ENCODE measurements at places on chromosomes 12 and 14.
A peak's percentile ranks its signal among the peaks of the same experiment; 100 is the strongest.

DNA sequence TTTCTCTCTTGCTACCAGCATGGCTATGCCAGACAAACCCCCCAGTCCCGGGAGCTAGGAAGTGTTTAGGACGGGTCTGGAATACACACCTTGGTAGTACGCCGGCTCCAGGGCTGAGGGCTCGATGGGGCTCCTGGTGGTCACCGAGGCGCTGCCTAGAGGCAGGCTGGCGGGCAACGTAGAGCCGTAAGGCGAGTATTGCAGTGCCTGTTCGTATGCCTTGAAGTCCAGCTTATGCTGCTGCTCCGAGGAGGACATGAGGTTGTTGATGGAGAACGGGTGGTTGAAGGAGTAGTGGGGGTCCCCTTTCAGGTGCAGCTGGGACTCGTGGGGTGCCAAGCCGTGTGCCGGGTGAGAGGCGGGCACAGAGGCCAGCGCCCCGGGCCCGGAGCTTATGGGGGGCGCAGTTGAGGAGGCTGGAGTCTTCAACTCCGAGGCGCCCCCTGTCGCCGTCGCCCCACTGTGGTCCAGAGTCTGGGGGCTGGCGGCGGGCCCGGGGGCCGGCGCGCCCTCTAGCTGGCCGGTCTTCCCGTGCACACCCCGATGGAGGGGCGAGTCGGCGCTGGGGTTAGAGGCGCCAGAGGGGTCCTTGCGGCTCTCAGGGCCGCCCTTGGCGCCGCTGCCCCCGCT lies 3.6 kb downstream of the FOXA1 start:
- no peak for DNase-seq

DNA sequence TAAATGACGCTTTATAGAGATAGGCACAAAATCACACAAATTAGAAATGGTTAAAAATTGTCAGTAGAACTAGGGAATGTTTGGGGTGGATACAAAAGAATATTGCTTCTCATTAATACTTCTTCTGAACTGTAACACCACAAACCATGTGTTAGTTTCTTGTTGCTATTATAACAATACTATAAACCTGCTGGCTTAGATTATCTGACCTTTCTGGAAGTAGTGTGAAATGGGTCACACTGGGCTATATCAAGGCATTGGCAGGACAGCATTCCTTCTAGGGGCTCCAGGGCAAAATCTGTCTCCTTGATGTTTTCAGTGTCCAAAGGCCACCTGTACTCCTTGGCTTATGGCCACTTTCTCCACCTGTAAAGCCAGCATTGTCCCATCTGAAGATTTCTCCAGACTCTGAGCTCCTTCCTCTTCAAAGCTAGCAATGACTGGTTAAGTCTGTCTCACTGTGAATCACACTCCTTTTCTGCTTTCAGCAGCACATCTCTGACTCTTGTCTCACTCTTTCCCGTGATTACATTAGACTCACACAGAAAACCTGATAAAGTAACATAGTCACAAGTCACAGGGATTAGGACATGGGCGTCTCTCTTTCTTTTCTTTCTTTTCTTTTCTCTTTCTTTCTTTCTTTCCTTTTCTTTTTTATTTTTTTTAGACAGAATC lies 86.3 kb downstream of the SLC15A4 start:
- no peak for DNase-seq

DNA sequence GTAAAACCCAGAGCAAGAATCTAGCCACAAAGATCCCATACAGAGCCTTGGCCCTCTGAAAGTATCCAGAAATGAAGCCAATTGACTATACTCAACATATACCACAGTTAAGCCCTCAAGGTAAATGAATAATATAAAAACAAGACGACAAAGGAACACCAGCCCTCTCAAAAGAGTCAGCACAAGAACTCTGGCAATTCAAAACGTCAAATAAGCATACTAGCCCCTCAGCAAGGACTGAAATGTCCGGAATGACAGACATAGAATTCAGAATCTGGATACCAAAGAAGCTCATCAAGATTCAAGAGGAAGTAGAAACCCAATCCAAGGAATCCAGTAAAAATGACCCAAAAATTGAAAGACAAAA lies 49.9 kb downstream of the GTF2A1 start:
- no peak for DNase-seq

DNA sequence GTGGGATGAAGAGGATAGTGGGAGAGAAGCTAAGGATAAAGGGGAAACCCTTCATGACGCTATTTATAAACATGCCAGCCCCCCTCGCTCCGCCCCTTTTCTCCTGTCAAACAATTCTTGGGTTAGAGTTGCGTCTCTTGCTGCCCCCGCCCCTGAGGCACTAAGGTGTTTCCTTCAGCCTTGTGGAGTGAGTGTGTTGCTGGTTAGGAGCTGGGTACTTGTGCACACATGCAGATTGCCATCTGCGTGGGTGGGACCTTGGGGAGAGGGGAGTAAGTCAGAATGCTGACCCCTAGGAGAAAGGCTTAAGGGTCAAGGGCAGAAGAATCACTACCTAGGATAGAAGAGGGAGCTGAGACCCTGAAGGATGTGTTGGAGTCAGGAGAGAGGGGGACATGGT lies 5.4 kb downstream of the FOXJ2 start:
- no peak for DNase-seq

DNA sequence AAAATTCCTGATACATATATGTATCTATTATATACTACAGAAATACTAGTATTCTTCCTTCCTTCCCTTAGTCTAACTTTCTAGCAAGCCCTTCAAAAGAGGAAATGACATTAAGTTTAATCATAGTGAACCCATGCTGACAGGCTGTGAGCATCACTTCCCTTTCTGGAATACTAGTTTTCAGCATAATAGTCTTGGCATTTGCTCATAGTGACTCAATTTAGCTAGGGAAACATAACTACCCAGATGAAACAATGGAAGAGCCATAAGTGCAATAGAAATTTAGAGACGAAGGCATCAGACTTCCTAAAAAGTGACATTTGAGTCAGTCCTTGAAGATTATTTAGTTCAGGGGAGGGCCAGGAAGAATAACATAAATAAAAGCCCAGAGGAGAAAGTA lies 184.5 kb upstream of the CRY1 start:
- no peak for DNase-seq

- no peak for DNase-seq
These were observed 6.0 kb downstream of the TBK1 start for GRCh38 chr12:64457923-64458322.

DNA sequence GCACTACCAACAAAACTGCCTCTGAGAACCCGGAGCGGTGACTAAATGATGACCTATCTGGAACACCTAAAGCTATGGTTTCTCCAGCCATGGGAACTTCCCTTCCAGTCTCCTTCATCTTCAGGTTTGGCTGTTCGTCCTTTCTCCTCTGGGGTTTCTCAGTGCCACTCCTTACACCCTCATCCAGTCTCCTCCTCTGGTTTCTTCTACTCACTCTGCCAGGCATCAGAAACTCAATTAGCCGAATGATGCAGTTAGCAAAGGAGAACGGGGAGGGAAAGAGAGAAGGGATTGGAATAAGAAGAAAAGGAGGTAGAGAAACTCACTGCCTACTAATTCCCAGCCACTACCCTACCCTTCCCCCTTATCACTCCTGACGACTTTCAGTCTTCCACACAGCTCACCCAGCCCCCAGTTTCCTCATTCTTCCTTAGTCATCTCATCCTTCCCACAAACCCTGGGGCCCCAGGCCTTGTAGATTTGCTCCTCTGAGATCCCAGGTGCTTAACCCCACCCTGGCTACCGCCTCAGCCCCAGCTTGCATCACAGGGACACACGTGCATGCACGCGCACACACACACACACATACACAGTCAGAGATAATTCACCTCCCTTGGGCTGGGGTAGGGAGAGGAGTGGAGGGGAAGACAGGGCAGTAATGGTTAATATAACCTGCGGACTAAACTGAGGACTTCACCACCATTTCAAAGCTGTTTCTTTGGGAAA lies 13.0 kb downstream of the FGD6 start:
- DNase-seq: no peak

- no peak for DNase-seq
These were observed 6.6 kb downstream of the LHX5 start for GRCh38 chr12:113464852-113465719.

DNA sequence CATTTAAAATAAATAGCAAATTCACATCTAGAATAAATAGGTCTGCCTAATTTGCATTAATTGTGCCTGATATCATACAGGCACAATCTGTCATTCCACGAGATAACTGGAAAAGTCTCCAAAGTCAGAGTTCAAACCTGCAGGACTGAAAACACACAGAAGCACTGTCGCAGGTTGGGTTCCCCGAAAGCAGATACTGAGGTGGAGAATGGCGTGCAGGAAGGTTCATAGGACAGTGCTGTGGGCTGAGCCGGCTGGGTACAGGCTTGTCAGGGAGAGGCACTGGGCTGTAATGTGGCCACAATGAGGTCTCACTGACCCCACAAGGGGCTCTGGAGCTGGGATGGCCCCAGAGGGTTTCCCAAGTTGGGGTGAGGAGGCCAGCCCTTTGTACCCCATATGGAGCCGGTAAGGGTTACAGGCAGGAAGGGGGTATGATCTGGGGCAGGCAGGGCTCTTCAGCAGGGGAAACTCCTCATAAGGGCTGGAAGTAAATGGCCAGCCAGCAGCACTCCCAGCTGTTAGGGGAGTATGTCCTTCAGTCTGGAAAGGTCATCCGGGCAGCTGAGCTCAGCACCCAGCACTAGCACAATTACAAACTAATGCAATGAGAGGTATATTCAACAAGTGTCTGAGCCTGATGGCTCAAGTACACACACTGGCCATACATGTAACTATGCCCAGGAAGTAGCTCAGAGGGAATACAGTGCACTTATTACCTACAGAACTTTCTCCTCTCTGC lies 68.5 kb downstream of the NT5DC3 start:
- no peak for DNase-seq

GRCh38 chr14:98607341-98607910 lies 664.6 kb downstream of the BCL11B start:
- DNase-seq: no peak

DNA sequence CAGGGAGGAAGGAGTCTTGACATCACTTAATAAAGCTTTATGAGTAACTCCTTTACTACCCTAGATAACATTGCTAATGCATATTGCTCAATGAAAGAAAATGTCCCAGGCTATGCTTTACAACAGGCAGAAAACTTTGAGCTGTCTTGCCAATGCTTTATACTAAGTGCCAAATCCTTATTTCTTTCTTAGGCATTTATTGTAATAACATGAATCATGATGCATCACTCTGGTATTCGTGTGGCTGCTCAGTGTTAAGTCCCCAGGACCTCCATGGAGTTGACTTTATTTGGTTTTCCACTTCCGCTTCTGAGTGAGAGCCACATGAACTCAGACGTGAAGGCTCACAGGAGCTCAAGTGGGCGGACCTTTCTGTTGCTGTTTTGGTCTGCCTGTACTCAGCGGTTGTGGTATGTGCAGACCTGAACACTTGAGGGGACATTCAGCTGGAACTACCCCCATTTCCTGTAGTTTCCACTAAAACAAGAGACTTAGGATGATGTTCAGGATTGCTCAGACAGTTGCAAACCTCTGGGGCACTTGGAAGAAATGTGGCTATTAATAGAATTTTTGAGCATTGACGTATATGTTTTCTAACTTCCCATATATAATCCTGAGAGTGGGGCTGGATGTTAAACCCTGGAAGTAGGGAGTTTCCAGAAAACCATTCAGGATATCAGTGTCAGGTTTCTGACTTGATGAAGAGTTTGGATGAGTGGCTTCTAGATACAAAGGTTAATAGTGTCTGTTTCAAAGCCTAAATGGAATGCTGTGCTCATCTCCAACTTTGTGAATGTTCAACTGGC lies 258.6 kb downstream of the MSRB3 start:
- DNase-seq: no peak

GRCh38 chr12:66118240-66118891 lies 12.2 kb downstream of the LLPH start:
- DNase-seq: no peak

GRCh38 chr12:3491938-3492792 lies 1.2 kb downstream of the PRMT8 start:
- DNase-seq: no peak

DNA sequence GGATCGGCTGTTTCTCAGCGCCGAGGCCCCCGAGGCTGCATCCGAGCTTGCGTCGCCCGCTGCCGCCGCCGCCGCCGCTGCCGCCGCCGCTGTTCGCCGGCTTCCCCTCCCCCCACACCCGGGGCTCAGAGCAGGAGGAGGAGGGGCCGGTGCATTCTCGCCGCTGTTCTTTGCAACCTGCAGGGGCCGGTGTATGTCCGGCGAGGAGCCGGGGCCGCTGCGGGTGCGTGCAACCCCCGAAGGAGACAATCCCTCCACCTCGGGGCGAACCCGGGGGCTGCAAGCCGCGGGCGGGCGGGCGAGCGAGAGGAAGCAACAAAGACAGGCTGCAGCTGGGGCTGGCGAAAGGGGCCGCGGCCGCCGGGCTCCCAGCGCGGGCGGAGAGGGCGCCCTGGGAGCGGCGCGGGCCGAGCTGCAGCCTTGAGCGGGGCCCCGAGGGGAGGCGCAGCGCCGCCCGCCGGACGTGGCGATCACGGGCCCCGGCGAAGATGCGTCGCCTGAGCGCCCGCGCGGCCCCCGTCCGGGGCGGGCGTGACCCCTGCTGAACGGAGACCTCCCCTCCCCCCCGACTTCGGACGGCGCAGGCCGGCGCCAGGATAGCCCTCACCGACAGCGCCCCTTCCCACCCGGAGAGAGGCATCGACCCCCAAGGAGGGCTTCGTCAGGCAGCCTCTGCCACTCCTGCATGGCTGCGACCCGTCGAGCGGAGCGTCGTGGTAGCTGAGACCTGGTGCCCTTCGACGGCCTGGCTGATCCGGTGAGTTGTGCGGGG lies 702 bp downstream of the FAM222A start:
- peak; percentile 71 for DNase-seq

DNA sequence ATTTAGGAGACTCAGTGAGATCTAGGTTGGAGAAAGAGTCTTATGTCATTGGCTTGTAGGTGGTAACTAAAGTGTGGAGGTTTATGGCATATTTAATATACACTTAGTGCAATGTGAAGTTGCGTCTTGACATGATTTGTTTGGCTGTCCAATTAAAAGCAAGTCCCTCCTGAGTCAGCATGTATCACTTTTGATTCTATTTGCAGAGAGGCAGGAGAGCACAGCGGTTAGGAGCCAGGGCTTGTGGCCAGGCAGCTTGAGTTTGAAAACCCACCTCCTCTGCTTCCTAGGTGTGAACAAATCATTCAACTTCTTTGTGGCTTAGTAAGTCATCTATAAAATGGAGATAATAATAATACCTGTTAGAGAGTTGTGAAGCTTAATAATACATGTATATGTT lies 68.5 kb upstream of the OTX2 start:
- no peak for DNase-seq

DNA sequence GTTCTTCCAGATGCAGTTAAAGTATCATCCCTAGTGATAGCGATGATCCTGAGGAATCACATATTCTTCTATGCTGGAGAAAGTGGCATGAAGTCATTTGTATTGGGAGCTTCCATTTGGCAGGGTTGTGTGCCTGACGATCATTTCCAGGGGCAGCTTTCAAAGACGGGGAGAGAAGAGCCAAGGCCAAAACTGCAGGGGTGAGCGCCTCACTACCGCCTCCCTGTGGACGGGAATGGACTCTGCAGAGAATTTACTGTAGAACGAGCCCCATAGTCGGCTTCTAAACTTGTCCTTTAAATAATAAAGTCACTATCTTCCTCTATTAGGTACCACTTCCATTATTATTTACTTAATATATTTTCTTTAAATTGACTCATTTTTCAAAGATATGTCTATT lies 555.9 kb upstream of the TMEM132C start:
- no peak for DNase-seq

All from memory B cell (primary cell).